ENCODE measurements at places on chromosomes 5 and 9. TPM values are rescaled to one million over a fixed set of nuclear protein-coding genes. Genes with fewer than 3 reads are reported as not detected.

- no peaks in the 10 kb centered on the region for H3K27me3 ChIP-seq
- H3K27ac ChIP-seq: no peak overlapping the region
- H3K4me3 ChIP-seq: no peak overlapping the region
Measured at GRCh38 chr5:94992325-94992724, 292.6 kb downstream of the MCTP1 start.

RNF38 gene
- 58.8 TPM for total RNA-seq

- H3K36me3 ChIP-seq: no peaks in the 10 kb centered on the region
- H3K27me3 ChIP-seq: no peaks in the 10 kb centered on the region
- H3K4me3 ChIP-seq: peak within 1 kb of the TSS; percentile 83
- H3K4me1 ChIP-seq: no peaks in the 10 kb centered on the region
- peak; percentile 100 for DNase-seq
- H3K27ac ChIP-seq: peak within 1 kb of the TSS; percentile 99
Measured at GRCh38 chr5:147782110-147783028, at the start of gene JAKMIP2. TSS of gene JAKMIP2 (minus strand) at chr5:147782728. CDS start at chr5:147671806, 110,922 bp downstream.

MYMK gene
- not detected for total RNA-seq

C9orf43 gene
- total RNA-seq: 0.57 TPM

DNA sequence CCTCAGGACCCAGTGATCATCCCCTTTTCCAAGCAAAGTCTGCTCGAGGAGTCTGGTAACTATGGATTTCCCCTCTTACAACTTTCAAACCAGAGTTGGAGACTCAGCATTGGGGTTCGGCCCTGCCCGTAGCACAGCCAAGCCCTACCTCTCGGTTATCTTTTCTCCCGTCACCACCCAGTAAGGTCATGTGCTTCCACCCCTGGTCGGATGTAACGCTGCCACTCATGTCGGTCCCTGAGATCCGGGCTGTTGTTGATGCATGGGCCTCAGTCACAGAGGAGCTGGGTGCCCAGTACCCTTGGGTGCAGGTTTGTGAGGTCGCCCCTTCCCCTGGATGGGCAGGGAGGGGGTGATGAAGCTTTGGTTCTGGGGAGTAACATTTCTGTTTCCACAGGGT is 1.2 kb downstream of the GALT start:
- H3K4me1 ChIP-seq: peaks cover 13% of the 10 kb centered on the region
- peaks cover 17% of the 10 kb centered on the region for H3K36me3 ChIP-seq
- H3K27ac ChIP-seq: no peak overlapping the region
- no peaks in the 10 kb centered on the region for H3K27me3 ChIP-seq
- peak overlapping the region; percentile 85 for H3K4me3 ChIP-seq

DNA sequence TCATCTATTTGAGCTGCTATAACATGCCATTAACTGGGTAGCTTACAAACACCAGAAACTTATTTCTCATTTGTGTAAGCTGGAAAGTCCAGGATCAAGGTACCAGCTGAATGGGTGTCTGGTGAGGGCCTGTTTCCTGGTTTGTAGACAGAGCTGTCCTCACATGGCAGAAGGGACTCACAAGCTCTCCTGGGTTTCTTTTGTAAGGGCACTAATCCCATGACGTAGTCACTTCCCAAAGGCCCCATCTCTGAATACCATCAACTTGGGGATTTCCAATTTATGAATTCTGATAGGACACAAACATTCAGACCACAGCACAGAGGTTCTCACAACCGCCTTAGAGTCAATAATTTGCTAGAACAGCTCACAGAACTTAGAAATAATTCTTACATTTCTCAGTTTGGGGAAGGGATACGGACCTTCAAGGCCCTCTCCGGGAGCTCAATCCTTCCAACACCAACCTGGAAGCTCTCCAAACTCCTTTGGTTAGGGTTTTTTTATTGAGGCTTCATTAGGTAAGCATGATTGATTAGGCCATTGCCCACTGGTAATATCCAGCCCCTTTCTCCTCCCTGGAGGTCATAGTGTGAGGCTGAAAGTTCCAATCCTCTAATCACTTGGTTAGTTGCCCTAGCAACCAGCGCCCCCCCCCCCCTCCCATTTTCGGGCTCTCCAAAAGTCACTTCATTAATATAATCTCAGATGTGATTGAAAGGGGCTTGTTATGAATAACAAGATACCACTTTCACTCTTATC is 7.6 kb upstream of the DNAJA1 start:
- H3K4me1 ChIP-seq: 0 out of 2 replicates have a peak, but pooled peaks cover 3% of the 10 kb centered on the region
- no peak for DNase-seq
- H3K4me3 ChIP-seq: no peak overlapping the region
- H3K27me3 ChIP-seq: no peaks in the 10 kb centered on the region

- peaks cover 1% of the 10 kb centered on the region for H3K36me3 ChIP-seq
- H3K27ac ChIP-seq: no peak overlapping the region
- H3K4me3 ChIP-seq: no peak overlapping the region
- H3K27me3 ChIP-seq: no peaks in the 10 kb centered on the region
- no peaks in the 10 kb centered on the region for H3K4me1 ChIP-seq
- no peak for DNase-seq
Measured at GRCh38 chr5:114416254-114416653, 54.4 kb downstream of the KCNN2 start.

- H3K4me3 ChIP-seq: no peak overlapping the region
- no peak for DNase-seq
- no peak overlapping the region for H3K27ac ChIP-seq
- no peaks in the 10 kb centered on the region for H3K27me3 ChIP-seq
- no peaks in the 10 kb centered on the region for H3K4me1 ChIP-seq
- peaks cover 3% of the 10 kb centered on the region for H3K36me3 ChIP-seq
Measured at GRCh38 chr5:115272297-115272958, 9.8 kb upstream of the PGGT1B start.

DNA sequence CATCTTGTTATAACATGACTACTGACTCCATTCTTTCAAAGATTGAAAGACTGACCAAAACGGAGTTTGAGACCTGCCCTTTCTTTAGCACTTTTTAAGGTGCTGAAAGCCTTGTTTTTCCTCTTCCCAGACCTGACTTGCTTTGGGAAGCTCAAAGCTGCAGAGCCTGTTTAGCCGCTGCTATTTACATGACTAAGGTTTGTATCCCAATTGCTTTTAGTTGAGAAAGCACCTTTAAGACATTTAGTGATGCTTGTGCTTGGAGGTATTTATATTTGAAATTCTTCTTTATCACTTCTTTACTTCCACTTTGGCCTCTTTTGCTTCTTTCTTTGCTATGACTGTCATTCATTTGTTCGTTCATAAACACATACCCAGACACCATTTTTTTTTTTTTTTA is 182.6 kb upstream of the ELL2 start:
- H3K4me3 ChIP-seq: no peak overlapping the region
- H3K27me3 ChIP-seq: no peaks in the 10 kb centered on the region
- no peaks in the 10 kb centered on the region for H3K4me1 ChIP-seq
- H3K27ac ChIP-seq: no peak overlapping the region

DDX4 gene
- not detected for total RNA-seq

OLFML2A gene
- 5.8 TPM for total RNA-seq

- H3K4me1 ChIP-seq: peaks cover 11% of the 10 kb centered on the region
- no peak overlapping the region for H3K4me3 ChIP-seq
- no peak for DNase-seq
- no peak overlapping the region for H3K27ac ChIP-seq
Measured at GRCh38 chr5:124647352-124647751, 99.1 kb downstream of the ZNF608 start.

DNA sequence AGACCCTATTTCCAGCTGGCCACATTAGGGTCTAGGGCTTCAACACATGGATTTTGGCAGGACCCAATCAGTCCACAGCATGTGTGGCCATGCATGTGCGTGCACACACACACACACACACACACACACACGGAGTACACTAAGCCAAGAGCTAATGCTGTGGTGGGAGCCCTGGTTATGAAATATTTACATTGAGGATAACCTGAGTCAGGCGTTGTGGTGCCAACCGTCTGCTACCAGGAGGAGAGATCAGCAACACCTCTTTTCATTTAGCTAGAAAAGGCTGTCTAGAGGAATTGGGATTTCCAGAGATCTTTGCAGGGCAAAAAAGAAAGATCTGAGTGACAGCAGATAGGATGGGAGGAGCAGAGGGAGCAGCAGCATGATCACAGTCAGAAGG is 141.5 kb downstream of the TRPM3 start:
- H3K4me1 ChIP-seq: no peaks in the 10 kb centered on the region
- no peak overlapping the region for H3K27ac ChIP-seq
- H3K27me3 ChIP-seq: no peaks in the 10 kb centered on the region
- no peak overlapping the region for H3K4me3 ChIP-seq
- no peak for DNase-seq

DNA sequence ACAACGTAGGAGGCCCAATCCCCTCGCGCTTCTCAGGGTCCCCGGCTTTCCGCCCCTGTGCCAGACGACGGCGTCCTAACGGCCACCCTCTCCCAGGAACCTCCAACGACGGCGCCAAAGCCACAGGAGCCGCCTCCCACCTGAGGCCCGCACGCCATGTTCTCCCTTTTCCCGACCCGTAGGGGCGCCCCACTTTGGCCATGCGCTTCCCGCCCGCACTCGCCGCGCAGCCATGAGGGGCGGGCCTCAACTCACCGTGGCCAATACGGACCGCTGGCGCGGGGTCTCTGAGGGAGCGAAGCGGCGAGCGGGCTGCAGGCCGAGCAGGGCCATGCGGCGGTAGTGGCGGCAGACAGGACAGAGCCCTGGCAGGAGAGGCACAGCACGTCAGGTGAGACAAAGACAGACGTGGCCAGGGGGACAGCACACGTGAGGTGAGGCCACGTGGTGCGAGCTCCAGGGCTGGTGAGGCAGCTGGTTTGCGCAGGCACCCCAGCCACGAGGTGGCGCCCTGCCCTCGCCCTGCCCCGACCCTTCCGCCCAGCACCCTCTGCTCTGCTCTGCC is 1005.5 kb upstream of the PTPRD start:
- no peak overlapping the region for H3K4me3 ChIP-seq
- H3K4me1 ChIP-seq: no peaks in the 10 kb centered on the region
- peaks cover 5% of the 10 kb centered on the region for H3K36me3 ChIP-seq

PDE8B gene
- not detected for total RNA-seq

DNA sequence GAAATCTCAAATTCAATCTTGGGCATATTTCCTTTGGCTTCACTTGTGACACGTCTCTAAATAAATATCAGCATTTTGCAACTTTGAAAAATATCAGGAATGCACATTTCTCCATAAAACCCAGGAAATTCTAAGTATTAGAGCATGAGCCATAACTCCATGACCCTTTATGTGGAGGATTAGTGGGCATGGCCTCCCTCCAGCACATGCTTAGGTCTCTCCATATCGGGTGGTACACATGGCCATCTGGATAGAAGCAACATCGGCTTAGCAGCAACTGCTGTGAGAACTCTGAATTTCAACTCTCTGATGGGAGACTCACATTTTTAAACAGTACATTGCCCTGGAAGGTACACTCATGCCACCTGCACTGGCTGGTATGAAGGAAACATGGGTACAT is 73.7 kb upstream of the EGFLAM start:
- H3K36me3 ChIP-seq: no peaks in the 10 kb centered on the region
- no peak for DNase-seq
- H3K27ac ChIP-seq: no peak overlapping the region
- no peaks in the 10 kb centered on the region for H3K27me3 ChIP-seq

- no peaks in the 10 kb centered on the region for H3K27me3 ChIP-seq
- no peak overlapping the region for H3K27ac ChIP-seq
- H3K4me3 ChIP-seq: no peak overlapping the region
- peaks cover 10% of the 10 kb centered on the region for H3K4me1 ChIP-seq
Measured at GRCh38 chr5:123261752-123262151, 161.5 kb downstream of the CEP120 start.

URM1 gene
- total RNA-seq: 46.6 TPM

DNA sequence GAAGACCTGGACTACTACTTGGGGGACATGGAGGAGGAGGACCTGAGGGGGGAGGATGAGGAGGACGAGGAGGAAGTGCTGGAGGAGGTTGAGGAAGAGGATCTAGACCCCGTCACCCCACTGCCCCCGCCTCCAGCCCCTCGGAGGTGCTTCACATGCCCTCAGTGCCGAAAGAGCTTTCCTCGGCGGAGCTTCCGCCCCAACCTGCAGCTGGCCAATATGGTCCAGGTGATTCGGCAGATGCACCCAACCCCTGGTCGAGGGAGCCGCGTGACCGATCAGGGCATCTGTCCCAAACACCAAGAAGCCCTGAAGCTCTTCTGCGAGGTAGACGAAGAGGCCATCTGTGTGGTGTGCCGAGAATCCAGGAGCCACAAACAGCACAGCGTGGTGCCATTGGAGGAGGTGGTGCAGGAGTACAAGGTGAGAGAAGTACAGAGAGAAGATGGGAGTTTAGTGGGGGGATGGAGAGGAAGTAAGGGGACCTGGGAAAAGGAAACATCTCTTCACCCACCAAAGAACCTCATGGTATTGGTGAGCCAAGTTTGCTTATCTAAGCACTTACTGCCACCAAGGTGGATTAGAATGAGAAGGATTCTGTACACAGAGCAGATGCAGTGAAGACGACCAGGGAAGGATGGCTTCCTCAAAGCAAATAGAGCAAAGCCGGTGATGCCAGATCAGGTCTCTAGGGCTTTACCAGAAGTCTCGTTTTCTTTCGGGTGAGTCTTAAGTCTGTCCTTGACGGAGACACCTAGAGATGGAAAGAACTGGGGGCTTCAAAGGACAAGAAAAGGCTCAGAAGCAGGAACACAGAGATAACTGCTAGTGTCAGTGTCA is 1.5 kb downstream of the TRIM41 start:
- H3K36me3 ChIP-seq: peaks cover 22% of the 10 kb centered on the region
- H3K27ac ChIP-seq: no peak overlapping the region
- H3K4me1 ChIP-seq: no peaks in the 10 kb centered on the region
- peak overlapping the region; percentile 98 for H3K4me3 ChIP-seq
- DNase-seq: no peak
- H3K27me3 ChIP-seq: no peaks in the 10 kb centered on the region

ADRA1B gene
- not detected for total RNA-seq

CLIC3 gene
- total RNA-seq: 0.29 TPM

TXNDC8 gene
- total RNA-seq: not detected

DNA sequence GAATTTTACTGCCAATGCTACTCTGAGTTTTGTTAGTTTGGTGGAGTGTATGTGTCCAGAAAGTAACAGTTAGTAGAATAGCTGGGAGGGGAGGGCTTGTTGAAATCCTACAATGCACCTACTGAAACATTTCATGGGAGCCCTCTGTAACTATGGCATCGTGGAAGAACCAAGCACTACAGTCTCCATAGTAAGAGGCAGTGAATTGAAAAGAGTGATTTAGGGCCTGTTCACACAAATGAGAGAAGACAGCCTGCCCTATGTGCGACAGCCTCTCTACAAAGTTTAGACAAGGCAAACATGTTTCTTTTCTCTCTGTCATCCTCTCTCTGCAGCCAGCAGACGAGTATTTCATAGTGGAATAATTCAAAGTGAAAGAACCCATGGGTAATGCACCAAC is 676.6 kb downstream of the BRINP1 start:
- H3K27me3 ChIP-seq: no peaks in the 10 kb centered on the region
- no peaks in the 10 kb centered on the region for H3K36me3 ChIP-seq
- H3K4me1 ChIP-seq: no peaks in the 10 kb centered on the region
